ENCODE measurements at places on chromosomes 1 and 21. TPM values are rescaled to one million over a fixed set of nuclear protein-coding genes. Genes with fewer than 3 reads are reported as not detected.

Gene CHODL
- not detected for total RNA-seq

Gene KIFAP3
- 11.8 TPM for total RNA-seq

Gene PPFIA4
- 0.43 TPM for total RNA-seq

Gene KLHDC7A
- 1.5 TPM for total RNA-seq

Gene PLA2G2C
- not detected for total RNA-seq

Gene CLDN17
- not detected for total RNA-seq

Gene FUCA1
- total RNA-seq, result 10.2 TPM

Gene CTBS
- 5.8 TPM for total RNA-seq

Gene TRIM17
- total RNA-seq, result not detected

Gene COL6A2
- total RNA-seq, result 14.6 TPM

Gene FAM167B
- 0.45 TPM for total RNA-seq

Gene CDKN2C
- 11.1 TPM for total RNA-seq

Gene TMEM61
- total RNA-seq, result 0.56 TPM
